Hematopoietic multipotent progenitor cell (in vitro differentiated cells): ENCODE measurements at places on chromosomes 7 and 10.

DNA sequence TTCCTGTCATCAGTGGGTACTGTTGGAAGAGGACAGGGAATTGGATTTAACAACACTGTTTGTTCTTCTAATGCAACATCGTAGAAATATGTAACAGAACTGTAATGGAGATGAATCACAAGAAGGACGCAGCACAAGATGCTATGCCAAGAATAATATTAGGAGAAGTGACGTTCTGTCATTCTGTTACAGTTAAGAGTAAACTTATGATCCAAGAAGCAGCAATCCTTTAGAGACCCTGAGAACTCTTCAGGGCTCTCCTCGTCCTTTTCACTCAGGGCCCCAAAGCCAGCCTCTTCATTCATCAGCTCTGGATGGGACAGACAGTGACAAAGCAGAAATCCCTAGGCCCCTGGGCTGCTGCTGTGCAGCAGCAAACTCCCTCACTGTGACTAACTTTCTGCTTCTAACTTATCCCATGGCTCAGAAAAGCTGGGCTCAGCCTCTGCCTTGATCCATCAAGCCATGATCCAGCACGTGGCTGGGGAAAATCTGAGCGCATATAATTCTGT, 8.7 kb upstream of the IL6 start:
- no peak for DNase-seq

GRCh38 chr7:133258174-133258573, 5.3 kb downstream of the EXOC4 start:
- DNase-seq, result no peak

DNA sequence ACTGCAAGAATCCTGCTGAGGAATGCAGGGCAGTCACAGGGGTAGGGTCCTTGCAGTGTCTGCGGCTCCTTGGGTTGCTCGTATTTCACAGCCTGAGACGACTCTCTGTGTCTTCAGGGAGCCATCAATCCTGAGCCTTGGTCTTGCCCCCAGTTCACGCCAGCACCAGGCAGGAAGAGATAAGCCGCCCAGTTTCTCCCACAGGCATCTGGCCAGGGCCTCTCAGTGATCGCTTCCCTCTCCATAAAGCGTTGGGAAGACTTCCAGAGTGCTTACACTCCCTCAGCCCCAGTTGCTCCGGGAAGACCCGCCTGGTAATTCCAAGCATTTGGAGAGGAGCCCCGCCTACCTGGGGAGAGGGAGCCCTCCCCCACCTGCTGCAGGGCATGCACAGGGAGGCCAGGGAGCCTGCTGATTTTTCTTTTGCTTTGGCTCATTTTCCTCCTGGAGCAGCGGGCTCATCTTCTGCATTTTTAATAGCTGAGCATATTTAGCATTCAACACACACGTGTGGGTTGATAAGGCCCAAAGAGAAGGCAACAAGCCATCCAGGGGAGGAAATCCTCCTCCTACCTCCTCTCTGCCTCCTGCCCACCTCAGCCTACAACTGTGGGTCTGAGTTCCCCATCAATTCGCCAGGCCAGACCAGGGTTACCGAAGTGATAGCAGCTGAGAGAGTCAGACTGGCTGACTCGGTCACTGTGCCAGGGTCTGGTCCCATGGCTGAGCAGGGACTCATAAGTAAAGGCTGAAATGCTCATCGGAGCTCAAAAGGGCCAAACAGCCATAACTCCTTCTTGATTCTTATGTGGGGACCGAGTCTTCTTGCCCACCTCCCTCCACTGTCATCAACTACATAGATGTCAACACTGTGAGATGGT, 74.4 kb upstream of the EFCAB10 start:
- no peak for DNase-seq

DNA sequence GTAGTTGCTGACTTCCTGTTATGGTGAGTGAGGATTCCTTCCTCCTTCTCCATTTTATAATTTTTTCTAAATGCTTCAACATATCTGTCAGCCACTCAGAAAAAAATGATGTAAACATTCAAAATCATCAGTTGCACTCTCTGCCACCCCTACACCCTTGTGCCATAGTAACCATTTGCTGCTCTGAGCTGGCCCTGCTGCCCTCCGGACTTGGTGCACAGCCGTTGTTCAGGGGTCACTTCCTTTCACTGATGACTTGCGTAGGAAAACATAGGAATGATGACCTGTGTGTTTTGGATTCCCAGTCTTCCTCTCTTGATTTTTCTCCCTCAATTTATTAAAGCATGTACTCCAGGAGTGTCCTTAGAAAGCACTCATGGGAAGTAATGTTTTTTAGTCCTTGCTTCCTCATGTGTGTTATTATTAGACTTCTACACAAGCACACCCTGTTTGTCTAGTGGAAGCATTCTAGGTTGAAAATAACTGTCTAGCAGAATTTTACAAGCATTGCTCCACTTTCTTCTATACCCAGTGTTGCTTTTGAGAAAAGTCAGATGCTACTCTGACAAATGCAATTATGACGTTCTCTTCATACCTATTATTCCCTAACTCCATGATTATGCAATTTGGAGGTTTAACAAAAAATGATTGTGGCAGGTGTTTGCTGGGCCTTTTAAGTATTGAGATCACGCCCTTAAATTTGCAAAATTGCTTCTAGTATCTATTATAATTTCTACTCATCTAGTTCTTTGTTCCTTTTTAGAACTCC, 62.6 kb upstream of the MTPN start:
- no peak for DNase-seq

GRCh38 chr7:630111-630511, 96.4 kb upstream of the DNAAF5 start:
- no peak for DNase-seq

- DNase-seq, result no peak
Observed at GRCh38 chr10:132102717-132103110, 37.0 kb downstream of the JAKMIP3 start.

DNA sequence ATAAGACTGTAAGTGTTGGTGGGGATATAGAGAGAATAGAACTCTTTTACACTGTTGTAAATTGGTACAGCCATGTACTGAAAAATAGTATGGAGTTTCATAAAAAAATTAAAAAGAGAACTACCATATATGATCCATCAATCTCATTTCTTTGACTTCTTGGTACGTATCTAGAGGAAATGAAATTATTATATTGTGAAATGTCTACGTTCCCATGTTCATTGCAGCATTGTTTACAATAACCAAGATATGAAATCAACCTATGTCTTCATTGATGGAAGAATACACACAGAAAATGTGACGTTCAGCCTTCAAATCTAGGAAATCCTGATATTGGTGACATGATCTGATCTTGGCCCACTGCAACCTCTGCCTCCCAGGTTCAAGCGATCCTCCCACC, 32.0 kb downstream of the SHOC2 start:
- DNase-seq, result no peak

GRCh38 chr10:14560791-14561765, 213.6 kb downstream of the FAM107B start:
- DNase-seq, result no peak

DNA sequence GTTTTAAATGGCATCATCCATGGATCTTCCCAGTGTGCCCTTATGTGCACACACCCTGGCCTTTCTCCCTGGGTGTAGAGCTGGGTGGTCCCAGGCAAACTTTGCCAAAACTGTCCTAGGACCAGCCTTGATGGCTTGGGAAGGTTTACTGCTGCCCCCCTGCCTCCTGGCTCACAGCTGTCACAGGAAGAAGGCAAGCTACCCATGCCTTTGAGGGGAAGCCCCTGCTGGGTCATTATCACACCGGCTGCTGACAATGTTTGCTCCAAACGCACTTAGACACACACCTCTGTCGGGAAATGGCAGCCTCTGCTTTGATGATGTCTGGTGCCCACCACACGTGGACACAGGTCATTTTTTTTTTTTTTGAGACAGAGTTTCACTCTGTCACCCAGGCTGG, 25.2 kb upstream of the FIGNL1 start:
- DNase-seq, result no peak

DNA sequence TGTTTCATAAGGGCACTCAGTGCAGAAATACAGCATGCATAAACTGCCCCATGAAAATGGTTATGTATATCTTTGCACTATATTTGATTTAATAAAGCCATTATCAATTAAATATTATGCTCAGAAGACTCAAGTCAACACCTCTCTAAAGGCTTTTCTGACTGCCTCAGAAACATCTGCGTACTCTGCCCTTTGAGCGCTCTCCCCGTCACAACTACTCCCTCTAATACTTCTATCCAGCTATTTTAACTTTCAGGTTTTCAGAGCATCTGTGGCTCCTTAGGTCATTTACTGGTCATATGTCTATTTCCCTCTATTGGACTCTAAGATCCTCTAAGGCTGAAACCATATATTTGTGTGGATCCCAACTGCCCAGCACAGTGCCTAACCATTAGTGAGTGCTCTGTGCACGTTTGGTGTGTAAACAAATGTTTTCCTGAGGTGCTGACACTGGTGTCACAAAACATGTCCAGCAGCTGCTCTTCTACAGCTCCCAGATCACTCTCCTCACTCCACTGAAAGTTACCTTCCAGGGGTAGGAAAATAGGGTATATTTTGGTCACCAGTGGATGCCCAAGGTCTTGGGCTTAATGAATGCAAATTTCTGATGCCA, 179.1 kb downstream of the BTAF1 start:
- DNase-seq, result no peak

DNA sequence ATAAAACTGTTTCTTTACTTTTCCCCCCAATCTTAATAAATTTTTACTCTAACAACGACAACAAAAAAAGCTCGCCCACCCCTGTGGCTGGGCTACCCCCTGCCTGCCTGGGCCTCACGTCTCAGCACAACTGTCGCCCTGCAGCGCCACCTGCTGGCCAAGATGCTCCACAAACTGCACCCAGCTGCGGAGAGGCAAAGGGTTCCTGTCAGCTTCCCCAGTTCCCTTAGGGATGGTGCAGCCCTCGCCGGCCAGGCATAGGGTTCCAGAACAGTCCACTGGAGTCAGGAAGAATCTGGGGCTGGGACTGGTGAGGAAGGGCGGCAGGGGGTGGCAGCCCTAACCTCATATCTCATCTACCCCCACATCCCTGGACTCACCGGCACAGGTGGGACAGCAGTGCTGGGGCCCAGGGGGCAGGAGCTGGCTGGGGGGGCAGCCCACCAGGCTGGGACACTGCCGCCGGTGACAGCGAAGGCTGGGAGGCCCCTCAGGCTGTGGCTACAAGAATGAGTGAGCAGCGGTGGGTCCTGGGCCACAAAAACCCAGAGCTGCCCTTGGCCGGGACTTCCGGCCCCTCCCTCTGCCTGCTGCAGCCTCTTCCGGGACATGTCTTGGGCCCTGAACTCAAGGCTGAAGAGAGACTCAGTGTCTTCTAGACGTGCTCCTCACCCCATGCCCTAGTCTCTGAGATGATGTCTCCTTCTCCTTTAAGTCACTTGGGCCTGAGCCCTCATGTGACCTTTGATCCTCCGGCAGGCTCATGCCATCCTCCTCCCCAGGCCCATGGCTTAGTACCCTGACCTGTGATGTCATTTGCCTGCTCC, 21.2 kb downstream of the ATP6V1F start:
- DNase-seq, result peak; percentile 73

GRCh38 chr10:59585046-59585700, 124.5 kb downstream of the SLC16A9 start:
- no peak for DNase-seq

DNA sequence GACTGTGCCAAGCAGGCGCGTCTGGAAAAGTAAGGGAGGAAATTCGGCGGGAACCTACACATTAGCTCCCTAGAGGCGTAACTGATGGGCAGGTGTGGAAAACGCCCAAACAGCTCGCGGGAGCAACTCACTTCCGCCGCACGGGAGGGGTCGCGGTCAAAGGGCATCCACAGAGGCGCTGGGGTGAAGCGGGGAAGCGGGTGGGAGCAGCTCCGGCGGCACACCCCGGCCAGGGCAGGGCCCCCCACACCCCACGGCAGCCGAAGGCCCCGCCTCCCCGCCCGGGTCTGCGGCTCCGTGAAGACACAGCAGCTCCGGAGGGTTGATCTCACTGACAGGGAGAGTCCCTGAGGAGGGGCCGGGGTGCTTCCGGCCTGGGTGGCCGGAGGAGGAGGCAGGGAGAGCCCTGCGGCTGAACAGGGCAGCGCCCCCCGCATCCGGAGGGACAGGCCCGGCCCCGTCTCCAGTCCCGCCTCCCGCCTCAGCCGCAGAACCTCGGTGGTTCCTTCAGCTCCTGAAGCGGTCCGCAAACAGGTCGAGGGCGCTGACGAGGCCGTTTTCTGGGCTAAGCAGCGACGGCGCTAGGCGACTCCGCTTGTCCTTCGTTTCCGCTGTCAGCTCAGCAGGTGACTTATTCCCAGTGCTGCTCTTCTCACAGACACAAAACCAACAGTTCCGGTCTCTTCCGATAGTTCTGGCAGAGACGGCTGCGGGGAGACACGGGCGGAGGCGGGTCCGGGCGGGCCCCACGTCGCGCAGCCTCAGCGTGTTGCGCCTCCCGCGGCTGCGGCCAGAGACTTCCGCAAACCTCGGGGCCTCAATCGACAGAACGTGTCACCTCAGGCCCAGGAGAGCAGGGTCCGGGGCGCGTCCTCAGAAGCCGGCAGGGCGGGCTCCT, 276.1 kb downstream of the DNAJB6 start:
- peak; percentile 59 for DNase-seq

DNA sequence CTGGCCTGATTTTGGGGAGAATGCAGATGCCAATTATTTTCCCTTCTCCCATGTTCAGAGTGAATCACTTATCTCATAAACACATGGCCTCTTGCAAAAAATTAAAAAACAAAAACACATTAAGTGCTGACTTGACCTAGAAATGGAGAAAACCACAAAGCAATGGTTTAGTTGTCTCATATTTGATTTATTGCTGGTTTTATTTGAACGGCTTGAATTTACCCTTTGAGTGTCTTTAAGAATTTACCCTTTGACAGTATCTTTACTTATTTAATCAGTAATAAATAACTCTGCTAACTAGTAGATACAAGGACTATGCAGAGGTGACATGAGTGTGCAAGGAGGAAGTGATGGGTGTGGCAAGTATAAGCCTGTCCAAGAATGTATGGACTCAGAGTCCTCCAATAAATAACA, 68.1 kb upstream of the GSDME start:
- DNase-seq, result peak; percentile 15

GRCh38 chr7:30214651-30215137, 69.7 kb upstream of the ZNRF2 start:
- no peak for DNase-seq

- DNase-seq, result no peak
Observed at GRCh38 chr10:66045859-66046258, 880.0 kb upstream of the LRRTM3 start.

GRCh38 chr10:33333260-33334101, 986 bp downstream of the NRP1 start:
- DNase-seq, result no peak

- DNase-seq, result peak; percentile 63
Observed at GRCh38 chr10:19488592-19489280, 327.5 kb upstream of the PLXDC2 start.

GRCh38 chr7:121329191-121330052, 622 bp downstream of the WNT16 start:
- DNase-seq, result no peak
